ENCODE measurements at places on chromosomes 4 and X. TPM values are rescaled to one million over a fixed set of nuclear protein-coding genes. Genes with fewer than 3 reads are reported as not detected.
A peak's percentile ranks its signal among the peaks of the same experiment; 100 is the strongest.

Gene PHKA1
- total RNA-seq: 5.9 TPM

Gene ZFX
- 78.6 TPM for total RNA-seq

Gene NPNT
- total RNA-seq: 0.51 TPM

DNA sequence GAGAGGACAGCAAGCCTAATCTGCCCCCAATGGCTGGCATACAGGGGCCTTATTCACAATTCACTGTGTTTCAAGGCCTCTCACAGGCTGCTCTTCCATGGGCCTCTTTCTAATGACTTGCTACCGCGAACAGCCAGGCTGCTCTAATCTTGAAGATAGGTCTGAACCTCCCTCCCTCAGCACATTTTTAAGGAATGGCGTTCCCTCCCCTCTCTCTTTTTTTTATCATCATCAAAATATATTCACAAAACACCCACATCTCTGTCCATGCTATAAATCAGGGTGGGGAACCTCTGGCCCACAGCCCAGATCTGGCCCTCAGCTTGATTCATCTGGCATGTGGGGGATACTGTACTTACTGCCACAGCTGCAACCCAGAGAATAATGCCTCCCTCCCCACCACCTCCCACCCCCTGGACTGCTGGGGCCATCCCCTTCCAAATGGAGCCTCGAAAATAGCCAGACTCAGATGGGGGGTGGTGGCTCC lies 76.2 kb upstream of the PLAC1 start:
- no peak overlapping the region for H3K27ac ChIP-seq
- DNase-seq: no peak
- H3K36me3 ChIP-seq: no peaks in the 10 kb centered on the region
- peaks cover 57% of the 10 kb centered on the region for H3K27me3 ChIP-seq

DNA sequence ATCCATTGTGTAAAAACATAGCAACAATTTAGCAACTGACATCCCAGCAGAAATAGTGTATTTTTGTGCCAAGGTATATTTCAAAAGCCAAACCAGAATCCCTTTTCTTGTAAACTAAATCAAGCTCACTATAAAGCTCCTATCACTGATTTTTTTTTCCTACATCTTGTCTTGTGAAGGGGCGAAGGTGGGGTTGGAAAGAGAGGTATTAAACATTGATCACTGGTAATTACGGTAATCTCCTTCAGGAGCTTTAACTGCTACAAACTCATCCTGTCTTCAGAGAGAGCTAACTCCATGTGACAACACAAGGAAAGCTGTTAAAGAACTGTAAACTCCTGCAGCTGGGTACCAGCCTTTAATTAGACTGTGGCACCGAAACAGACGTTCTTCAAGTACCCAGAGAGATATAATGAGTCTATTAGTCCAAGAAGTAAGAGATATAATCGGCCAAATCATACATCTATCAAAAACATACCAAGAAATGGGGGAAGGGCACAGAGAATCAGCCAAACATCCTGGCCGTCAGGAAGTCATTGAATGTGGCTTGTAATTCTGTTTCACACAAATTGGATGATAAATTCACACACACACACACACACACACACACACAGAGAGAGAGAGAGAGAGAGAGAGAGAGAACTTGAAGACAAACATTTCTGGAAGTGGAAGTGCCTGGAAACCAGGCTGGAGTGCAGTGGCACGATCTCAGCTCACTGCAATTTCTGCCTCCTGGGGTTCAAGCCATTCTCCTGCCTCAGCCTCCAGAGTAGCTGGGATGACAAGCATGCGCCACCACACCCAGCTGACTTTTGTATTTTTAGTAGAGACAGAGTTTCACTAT lies 111.9 kb upstream of the PPARGC1A start:
- no peaks in the 10 kb centered on the region for H3K36me3 ChIP-seq
- H3K27ac ChIP-seq: no peak overlapping the region
- no peak overlapping the region for H3K4me3 ChIP-seq
- H3K27me3 ChIP-seq: no peaks in the 10 kb centered on the region

DNA sequence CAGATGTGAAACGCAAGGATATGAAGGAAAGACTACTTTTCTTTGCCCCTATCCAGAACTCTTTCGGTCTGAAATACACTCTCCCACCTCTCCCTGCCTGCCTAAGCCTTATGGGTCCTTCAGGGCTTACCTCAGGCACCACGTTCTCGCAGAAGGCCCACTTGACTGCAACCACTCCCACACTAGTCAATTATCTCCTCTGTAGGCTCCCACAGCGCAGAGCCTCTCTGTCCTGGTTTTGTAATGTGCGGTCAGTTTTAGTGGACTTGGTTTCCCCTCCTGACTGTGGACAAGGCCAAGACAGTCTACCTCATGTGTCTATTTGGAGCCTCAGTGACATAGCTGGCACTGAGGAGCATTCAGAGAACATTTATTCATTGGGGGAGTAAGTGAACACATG lies 11.1 kb downstream of the CNGA2 start:
- H3K4me1 ChIP-seq: no peaks in the 10 kb centered on the region
- H3K27me3 ChIP-seq: peaks cover 28% of the 10 kb centered on the region
- H3K36me3 ChIP-seq: no peaks in the 10 kb centered on the region
- H3K4me3 ChIP-seq: no peak overlapping the region
- no peak overlapping the region for H3K27ac ChIP-seq

DNA sequence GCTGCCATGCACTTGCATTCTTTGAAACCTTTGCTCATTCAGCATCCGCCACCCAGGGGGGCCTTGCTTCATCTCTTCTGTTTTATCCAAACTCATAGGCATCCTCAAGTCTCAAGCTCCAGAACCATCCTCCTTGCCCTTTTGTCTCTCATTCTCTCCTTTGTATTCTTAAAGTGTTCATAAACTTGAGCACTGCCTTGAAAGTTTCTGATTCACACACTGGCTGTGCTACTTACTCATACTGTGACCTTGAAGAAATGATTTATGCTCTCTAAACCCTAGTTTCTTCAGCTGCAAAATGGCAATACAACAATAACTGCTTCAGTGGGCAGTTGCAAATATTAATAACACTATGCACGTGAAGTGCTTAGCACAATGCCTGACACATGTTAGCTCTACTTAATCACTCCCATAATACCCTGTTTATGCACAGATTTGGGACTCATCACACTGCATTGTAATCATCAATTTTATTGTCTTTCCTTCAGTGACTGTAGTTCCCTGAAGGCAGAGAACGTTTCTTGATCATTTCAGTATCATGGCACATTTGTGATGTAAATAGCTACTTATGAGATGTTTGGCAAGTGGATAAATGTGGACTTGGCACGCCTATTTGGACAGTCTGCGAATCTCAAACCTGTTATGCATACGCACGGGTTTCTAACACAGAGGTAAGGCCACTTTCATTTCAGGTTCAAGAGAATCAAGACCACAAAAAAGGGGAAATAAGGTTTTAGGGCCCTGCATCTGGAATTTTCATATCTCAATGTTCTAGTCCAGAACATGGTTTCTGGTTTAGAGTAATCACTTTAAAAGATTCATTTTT lies 291.0 kb downstream of the LDB2 start:
- no peak overlapping the region for H3K27ac ChIP-seq
- H3K36me3 ChIP-seq: no peaks in the 10 kb centered on the region
- no peaks in the 10 kb centered on the region for H3K4me1 ChIP-seq
- H3K4me3 ChIP-seq: no peak overlapping the region

- peak overlapping the region; percentile 97 for H3K27ac ChIP-seq
- H3K4me1 ChIP-seq: peaks cover 60% of the 10 kb centered on the region
- H3K27me3 ChIP-seq: no peaks in the 10 kb centered on the region
- peak overlapping the region; percentile 73 for H3K4me3 ChIP-seq
These were observed 19.3 kb downstream of the ZFX start for GRCh38 chrX:24168807-24169206.

GRCh38 chr4:1599026-1599481 lies 85.1 kb downstream of the FAM53A start:
- no peaks in the 10 kb centered on the region for H3K4me1 ChIP-seq
- no peaks in the 10 kb centered on the region for H3K27me3 ChIP-seq
- no peaks in the 10 kb centered on the region for H3K36me3 ChIP-seq
- no peak overlapping the region for H3K27ac ChIP-seq

- no peaks in the 10 kb centered on the region for H3K27me3 ChIP-seq
- H3K36me3 ChIP-seq: peaks cover 5% of the 10 kb centered on the region
- peak; percentile 64 for DNase-seq
- peak overlapping the region; percentile 79 for H3K4me3 ChIP-seq
- H3K4me1 ChIP-seq: peaks cover 64% of the 10 kb centered on the region
These were observed 1.7 kb downstream of the MTMR1 start for GRCh38 chrX:150694738-150695410.

GRCh38 chr4:1561286-1561990 lies 122.7 kb downstream of the FAM53A start:
- no peak for DNase-seq
- H3K4me1 ChIP-seq: peaks cover 5% of the 10 kb centered on the region
- no peak overlapping the region for H3K27ac ChIP-seq
- H3K36me3 ChIP-seq: no peaks in the 10 kb centered on the region

DNA sequence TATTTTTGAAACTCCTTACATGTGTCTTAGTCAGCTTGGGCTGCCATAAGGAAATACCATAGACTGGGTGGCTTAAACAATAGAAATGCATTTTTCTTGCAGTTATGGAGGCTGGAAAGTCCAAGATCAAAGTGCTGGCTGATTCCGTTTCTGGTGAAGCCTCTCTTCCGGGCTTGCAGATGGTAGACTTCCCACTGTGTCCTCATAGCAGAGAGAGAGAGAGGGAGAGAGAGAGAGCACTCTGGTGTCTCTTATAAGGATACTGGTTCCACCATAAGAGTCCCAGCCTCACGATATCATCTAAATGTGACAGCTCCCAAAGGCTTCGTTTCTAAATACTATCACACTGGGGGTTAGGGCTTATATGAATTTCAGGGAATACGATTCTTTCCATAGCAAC lies 39.7 kb downstream of the ENPEP start:
- H3K36me3 ChIP-seq: no peaks in the 10 kb centered on the region
- DNase-seq: no peak
- H3K27me3 ChIP-seq: no peaks in the 10 kb centered on the region
- H3K4me1 ChIP-seq: peaks cover 23% of the 10 kb centered on the region
- peak overlapping the region; percentile 72 for H3K27ac ChIP-seq

DNA sequence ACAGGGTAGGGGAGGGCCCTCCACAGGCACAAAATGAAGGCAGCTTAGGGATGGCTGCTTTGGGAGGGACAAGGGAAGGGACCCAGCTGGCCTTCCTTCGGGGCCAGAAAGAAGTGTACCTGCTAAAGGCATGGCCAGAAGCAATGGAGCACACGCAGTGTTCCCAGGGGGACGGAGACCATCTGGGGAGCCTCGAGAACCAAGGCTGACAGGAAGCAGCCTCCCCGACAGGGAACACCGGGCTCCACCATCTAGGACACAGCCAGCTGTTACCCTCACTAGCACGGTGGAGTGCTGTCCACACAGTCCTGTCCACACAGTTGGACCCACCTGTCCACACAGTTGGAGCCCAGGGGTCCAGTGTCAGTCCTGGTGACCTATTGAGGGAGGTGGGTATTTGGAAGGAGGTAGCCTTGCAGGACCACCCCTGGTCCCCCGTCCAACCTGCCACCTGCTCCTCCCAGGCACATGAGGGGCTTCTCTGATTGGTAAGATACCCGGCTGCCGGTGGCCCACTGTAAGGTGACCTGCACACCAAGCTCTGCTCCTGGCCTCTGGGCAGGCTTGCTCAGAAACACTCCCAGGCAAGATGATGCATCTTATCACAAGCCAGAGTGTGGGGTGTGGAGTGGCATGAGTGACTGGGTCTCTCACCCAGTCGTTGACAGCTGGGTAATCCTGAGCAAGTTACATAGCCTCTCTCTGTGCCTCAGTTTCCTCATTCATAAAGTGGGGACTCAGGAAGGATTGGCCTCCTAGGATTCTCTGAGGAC lies 20.5 kb upstream of the AFAP1 start:
- peak; percentile 51 for DNase-seq
- peaks cover 79% of the 10 kb centered on the region for H3K4me1 ChIP-seq
- peaks cover 10% of the 10 kb centered on the region for H3K27me3 ChIP-seq

GRCh38 chr4:80540785-80541469 lies 205.4 kb downstream of the CFAP299 start:
- peaks cover 2% of the 10 kb centered on the region for H3K36me3 ChIP-seq
- H3K4me3 ChIP-seq: peak overlapping the region; percentile 67
- H3K27me3 ChIP-seq: peaks cover 64% of the 10 kb centered on the region
- H3K27ac ChIP-seq: peak overlapping the region; percentile 72
- no peak for DNase-seq

Data from activated T-cell treated with anti-CD3 and anti-CD28 coated beads, Interleukin-2, amount 50 U/mL, for 72 hours (primary cell).